ENCODE measurements at places on chromosomes 3 and 15.

GRCh38 chr15:60660290-60661051 is 181.5 kb upstream of the ICE2 start:
- DNase-seq = peak; percentile 72

GRCh38 chr3:124076235-124076634 is 84.3 kb upstream of the ROPN1 start:
- no peak for DNase-seq

- DNase-seq = no peak
These were observed 29.1 kb downstream of the CRYGS start for GRCh38 chr3:186515125-186515524.

GRCh38 chr3:138461246-138461645 is 26.8 kb downstream of the ESYT3 start:
- peak; percentile 31 for DNase-seq

- DNase-seq = no peak
These were observed 385.4 kb downstream of the MFSD1 start for GRCh38 chr3:159187232-159187631.

- peak; percentile 11 for DNase-seq
These were observed 148.6 kb downstream of the MEIS2 start for GRCh38 chr15:36951731-36952247.

DNA sequence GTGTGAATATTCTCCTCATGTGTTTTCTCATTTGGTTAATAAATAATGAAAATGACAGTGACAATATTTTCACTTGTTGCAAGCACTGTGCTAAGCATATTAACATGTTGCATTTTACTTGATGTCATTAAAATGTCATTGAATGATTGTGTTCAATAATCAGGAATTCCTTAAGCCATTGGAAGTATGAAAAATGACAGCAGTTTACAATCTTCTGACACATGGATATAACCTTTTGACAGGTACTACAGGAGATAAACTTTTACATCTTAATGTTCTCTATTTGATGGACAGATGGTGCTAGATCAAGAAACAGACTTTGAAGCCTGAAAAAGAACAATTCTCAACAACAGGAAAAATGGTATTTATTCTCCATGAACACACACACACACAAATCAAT is 1138.3 kb downstream of the ROBO2 start:
- DNase-seq = no peak
